Esophagus squamous epithelium (tissue), 5 donors: ENCODE measurements at places on chromosomes 4 and X.

DNA sequence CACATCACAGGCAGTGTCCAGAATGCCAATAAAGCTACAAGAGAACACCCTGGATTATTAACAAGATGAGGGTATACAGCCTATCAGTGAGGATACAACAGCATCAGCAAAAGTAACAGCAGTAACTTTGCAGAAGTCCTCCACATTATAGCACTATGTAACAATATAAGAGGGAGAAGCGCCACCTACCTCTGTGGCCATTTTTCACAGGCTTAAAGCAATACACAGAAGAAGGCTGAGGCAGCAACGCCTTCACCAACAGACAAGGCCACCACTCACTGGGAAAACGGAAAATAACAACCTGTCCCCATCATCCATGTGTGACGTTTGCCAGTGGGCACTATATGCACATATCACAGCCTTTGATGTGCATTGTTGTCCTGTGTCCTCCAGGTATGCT lies 12.5 kb downstream of the RTL8B start:
- H3K4me1 ChIP-seq, result peaks cover 28% of the 10 kb centered on the region
- H3K36me3 ChIP-seq, result no peaks in the 10 kb centered on the region
- H3K27ac ChIP-seq, result no peak overlapping the region
- H3K27me3 ChIP-seq, result no peaks in the 10 kb centered on the region
- no peak overlapping the region for H3K4me3 ChIP-seq

- no peak overlapping the region for H3K4me3 ChIP-seq
- no peak for DNase-seq
- no peaks in the 10 kb centered on the region for H3K27me3 ChIP-seq
- no peak overlapping the region for H3K27ac ChIP-seq
- H3K4me1 ChIP-seq, result no peaks in the 10 kb centered on the region
Observed at GRCh38 chr4:53680168-53680567, 88.9 kb upstream of the LNX1 start.

- H3K4me1 ChIP-seq, result peaks cover 5% of the 10 kb centered on the region
- H3K4me3 ChIP-seq, result no peak overlapping the region
- DNase-seq, result no peak
- H3K36me3 ChIP-seq, result no peaks in the 10 kb centered on the region
- H3K27ac ChIP-seq, result no peak overlapping the region
- H3K27me3 ChIP-seq, result no peaks in the 10 kb centered on the region
Observed at GRCh38 chrX:54995621-54996020, 1.6 kb upstream of the PFKFB1 start.

DNA sequence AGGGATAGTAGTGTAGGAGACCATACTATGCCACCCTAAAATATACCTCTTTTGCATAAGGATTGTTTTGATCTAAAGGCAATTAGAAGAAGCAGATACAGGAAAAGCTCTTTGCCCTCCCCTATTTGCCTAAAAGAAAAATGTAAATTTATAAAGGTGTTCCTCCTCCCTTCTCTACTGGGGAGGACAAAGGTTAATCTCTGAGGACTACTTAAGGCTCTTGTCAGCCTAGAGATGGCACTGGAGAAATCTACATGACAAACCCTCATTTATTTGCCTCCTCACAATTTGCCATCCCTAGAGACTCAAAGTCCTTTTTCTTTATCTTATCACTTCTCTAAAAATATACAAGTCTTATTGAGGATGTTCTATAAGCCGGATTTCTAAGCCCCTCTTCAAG lies 1021.8 kb downstream of the STPG2 start:
- no peak overlapping the region for H3K27ac ChIP-seq
- no peak for DNase-seq
- H3K4me1 ChIP-seq, result no peaks in the 10 kb centered on the region
- no peaks in the 10 kb centered on the region for H3K27me3 ChIP-seq

DNA sequence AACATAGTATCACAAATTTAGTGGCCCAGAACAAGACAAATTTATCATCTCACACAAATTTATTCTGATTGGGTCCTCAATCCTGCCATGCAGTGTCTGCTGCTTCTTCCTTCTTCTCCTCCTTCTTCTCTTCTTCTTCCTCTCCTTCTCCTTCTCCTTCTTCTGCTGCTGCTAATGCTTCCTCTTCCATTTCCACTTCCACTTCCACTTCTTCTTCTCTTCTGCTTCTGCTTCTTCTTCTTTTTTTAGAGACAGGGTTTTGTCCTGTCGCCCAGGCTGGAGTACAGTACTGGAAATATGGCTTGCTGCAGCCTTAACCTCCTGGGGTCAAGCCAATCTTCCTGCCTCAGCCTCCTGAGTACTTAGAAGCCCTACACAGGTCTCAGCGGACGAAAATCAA lies 37.5 kb downstream of the FGFBP1 start:
- H3K27ac ChIP-seq, result no peak overlapping the region
- H3K36me3 ChIP-seq, result no peaks in the 10 kb centered on the region
- DNase-seq, result no peak
- peaks cover 46% of the 10 kb centered on the region for H3K4me1 ChIP-seq

DNA sequence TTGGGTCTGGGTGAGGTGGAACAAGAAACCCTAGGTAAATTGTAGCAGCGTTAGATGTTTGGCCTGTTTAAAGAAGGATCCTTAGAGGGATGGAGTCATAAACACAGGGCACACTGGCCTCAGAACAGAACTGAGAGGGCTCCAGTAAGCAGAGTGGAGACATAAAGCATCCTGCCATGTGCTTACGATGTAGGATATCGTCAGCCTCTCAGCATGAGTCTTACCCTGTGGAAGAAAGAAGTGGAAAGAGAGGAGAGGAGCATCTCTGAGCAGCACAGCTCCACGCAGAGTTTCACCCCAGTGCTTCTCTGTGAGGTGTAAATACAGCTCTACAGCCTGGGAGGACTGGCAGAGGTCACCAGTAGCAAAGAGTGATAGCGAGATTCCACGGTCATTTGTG lies 27.8 kb upstream of the SORBS2 start:
- no peak for DNase-seq
- peak overlapping the region; percentile 68 for H3K27ac ChIP-seq
- peaks cover 31% of the 10 kb centered on the region for H3K4me1 ChIP-seq
- no peaks in the 10 kb centered on the region for H3K36me3 ChIP-seq

GRCh38 chr4:80138551-80139538 lies 58.5 kb upstream of the PRDM8 start:
- no peaks in the 10 kb centered on the region for H3K36me3 ChIP-seq
- no peaks in the 10 kb centered on the region for H3K27me3 ChIP-seq
- no peak for DNase-seq
- no peak overlapping the region for H3K4me3 ChIP-seq
- H3K4me1 ChIP-seq, result no peaks in the 10 kb centered on the region

- no peaks in the 10 kb centered on the region for H3K36me3 ChIP-seq
- H3K4me1 ChIP-seq, result no peaks in the 10 kb centered on the region
- no peak overlapping the region for H3K4me3 ChIP-seq
- H3K27me3 ChIP-seq, result no peaks in the 10 kb centered on the region
Observed at GRCh38 chrX:150767045-150767395, 73.8 kb downstream of the MTMR1 start.

- no peak overlapping the region for H3K27ac ChIP-seq
- no peak overlapping the region for H3K4me3 ChIP-seq
- H3K36me3 ChIP-seq, result no peaks in the 10 kb centered on the region
- H3K4me1 ChIP-seq, result no peaks in the 10 kb centered on the region
- no peak for DNase-seq
Observed at GRCh38 chr4:30616942-30617646, 103.1 kb upstream of the PCDH7 start.

DNA sequence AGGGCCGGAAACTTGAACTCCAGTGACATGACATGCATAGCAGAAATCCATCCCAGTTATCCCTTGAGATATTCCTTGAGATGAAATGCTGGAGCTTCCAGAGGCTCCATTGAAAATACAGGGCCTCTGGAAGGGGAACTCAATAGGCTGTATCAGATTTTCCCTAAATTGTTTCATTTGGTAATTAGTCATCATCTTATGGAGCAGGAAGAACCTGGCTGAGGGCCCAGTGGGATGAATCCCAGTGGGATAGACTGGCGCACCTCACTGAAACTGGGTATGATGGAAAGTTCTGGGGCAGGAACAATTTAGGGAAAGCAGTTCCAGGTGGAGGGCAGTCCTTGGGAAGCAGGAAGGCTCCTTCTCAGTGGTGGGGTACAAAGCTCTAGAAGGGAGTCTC lies 307.8 kb upstream of the DIPK2B start:
- peak overlapping the region; percentile 42 for H3K27ac ChIP-seq
- no peak for DNase-seq
- no peaks in the 10 kb centered on the region for H3K27me3 ChIP-seq
- no peak overlapping the region for H3K4me3 ChIP-seq
- peaks cover 15% of the 10 kb centered on the region for H3K4me1 ChIP-seq

GRCh38 chr4:3288571-3289094 lies 4.2 kb upstream of the RGS12 start:
- H3K36me3 ChIP-seq, result no peaks in the 10 kb centered on the region
- H3K4me1 ChIP-seq, result peaks cover 69% of the 10 kb centered on the region
- no peaks in the 10 kb centered on the region for H3K27me3 ChIP-seq
- no peak overlapping the region for H3K27ac ChIP-seq
- no peak for DNase-seq
- H3K4me3 ChIP-seq, result no peak overlapping the region

DNA sequence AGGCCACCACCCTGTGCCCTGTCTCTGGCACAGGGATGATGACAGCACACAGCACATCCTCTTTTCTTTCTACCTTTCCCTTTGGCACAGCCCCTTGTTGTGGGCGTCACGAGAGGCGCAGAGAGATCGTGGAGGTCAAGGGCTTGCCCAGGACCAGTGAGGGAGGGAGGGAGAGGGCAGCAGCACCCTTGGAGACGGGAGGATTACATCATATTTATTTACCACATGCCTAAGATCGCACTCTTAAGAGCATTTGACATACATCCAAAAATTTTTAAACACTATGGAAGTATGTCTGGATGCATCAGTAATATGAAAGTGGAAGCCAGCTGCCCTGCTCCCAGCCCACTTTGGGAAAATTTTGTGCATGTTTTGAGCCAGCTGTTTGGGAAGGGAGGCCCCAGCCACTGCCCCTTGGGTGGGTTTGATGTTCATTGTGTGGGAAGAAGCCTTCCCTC lies 12.7 kb downstream of the WFS1 start:
- peaks cover 20% of the 10 kb centered on the region for H3K4me1 ChIP-seq
- H3K4me3 ChIP-seq, result no peak overlapping the region
- no peak for DNase-seq

- peak overlapping the region; percentile 32 for H3K27ac ChIP-seq
- no peaks in the 10 kb centered on the region for H3K27me3 ChIP-seq
- no peaks in the 10 kb centered on the region for H3K36me3 ChIP-seq
- no peak for DNase-seq
- H3K4me1 ChIP-seq, result peaks cover 9% of the 10 kb centered on the region
Observed at GRCh38 chr4:38612646-38613414, 51.2 kb upstream of the KLF3 start.

DNA sequence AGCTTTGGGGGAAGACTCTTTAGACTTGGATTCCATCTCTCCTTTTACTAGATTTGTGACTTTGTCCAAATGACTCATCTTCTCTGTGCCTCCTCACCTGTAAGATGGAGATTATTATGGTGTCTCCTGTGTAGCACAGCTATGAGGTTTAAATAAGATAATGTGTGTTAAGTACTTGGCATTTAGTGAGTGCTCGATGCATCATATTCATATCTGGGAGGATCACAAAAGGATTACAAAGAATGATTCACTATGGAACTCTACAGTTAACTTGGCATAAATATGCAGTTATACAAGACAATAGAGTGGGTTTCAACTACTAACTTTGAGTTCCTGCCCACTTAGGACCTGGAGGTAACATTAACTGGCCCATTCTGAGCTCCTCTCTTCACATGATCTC lies 2.3 kb downstream of the GBA3 start:
- no peak for DNase-seq
- no peak overlapping the region for H3K27ac ChIP-seq
- H3K27me3 ChIP-seq, result no peaks in the 10 kb centered on the region
- no peak overlapping the region for H3K4me3 ChIP-seq

- H3K27ac ChIP-seq, result peak within 1 kb of the TSS; percentile 66
- peaks cover 54% of the 10 kb centered on the region for H3K4me1 ChIP-seq
- DNase-seq, result no peak
- H3K4me3 ChIP-seq, result peak within 1 kb of the TSS; percentile 75
- peaks cover 10% of the 10 kb centered on the region for H3K27me3 ChIP-seq
- no peaks in the 10 kb centered on the region for H3K36me3 ChIP-seq
Observed at GRCh38 chr4:20251796-20252655, at the start of gene SLIT2. TSS of gene SLIT2 (plus strand) at chr4:20251905. CDS start at chr4:20253816, 1,911 bp downstream.

DNA sequence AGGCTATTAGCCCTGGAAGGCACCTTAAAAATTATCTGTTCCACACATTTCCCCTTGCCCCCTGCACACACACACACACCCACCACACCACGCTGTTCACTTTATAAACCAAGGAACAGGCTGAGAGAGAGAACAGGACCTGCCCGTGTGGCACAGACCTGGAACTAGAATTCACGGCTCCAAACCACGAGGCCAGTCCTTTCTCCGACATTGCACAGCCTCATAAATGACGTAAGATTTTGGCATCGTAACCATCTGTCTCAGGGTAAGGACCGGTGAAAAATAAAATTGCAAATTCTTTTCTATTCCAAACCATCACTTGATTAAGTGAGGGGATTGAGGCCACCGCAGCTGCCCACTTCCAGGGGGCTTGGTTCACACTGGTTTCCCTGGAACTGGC lies 330.3 kb downstream of the BCOR start:
- H3K27ac ChIP-seq, result no peak overlapping the region
- no peaks in the 10 kb centered on the region for H3K36me3 ChIP-seq
- H3K4me3 ChIP-seq, result no peak overlapping the region
- H3K4me1 ChIP-seq, result no peaks in the 10 kb centered on the region

DNA sequence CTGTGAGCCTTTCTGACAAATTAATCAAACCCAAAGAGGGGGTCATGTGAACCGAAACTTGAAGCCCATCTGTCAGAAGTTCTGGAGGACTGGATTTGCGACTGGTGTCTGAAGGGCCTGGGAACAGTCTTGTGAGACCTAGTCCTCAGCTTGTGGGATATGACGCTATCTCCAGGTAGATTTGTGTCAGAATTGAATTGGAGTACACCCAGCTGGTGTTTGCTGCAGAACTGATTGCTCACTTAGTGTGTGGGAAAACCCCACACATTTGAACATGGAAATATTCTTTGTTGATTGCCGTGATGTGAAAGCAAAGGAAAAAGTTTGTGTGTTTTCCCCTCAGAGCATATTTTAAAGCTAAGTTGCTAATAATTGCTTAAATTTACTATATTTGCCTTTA lies 30.3 kb upstream of the TMSB15B start:
- H3K27ac ChIP-seq, result no peak overlapping the region
- H3K36me3 ChIP-seq, result no peaks in the 10 kb centered on the region
- no peak overlapping the region for H3K4me3 ChIP-seq
- no peaks in the 10 kb centered on the region for H3K4me1 ChIP-seq
- H3K27me3 ChIP-seq, result no peaks in the 10 kb centered on the region

- H3K27me3 ChIP-seq, result no peaks in the 10 kb centered on the region
- no peak overlapping the region for H3K4me3 ChIP-seq
- H3K4me1 ChIP-seq, result no peaks in the 10 kb centered on the region
- H3K27ac ChIP-seq, result no peak overlapping the region
- peaks cover 70% of the 10 kb centered on the region for H3K36me3 ChIP-seq
- no peak for DNase-seq
Observed at GRCh38 chrX:41192880-41193279, 107.6 kb downstream of the USP9X start.

DNA sequence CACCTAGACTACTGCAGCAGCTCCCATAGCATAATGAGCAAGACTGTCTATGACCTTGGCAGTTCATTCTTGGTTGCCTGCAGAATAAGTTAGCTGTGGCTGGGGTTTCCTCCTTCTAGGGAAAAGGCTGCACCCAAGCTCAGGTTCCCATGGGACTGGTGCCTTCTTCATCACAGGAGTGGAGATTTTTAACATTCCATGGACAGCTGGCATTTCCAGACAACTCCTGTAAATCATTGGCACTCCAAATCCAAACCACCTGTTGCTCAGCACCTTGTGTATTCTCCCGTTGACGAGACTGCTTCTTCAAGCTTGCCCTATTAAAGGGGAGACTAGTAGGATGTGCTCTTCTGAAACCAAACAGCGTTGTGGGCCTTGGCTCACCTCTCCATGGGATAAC lies 7.8 kb upstream of the NUP54 start:
- peaks cover 6% of the 10 kb centered on the region for H3K36me3 ChIP-seq
- no peak for DNase-seq
- no peaks in the 10 kb centered on the region for H3K27me3 ChIP-seq
- no peak overlapping the region for H3K27ac ChIP-seq
